NCI-H446 treated with DMSO at 0.1 percent for 48 hours (cell line): ENCODE measurements at places on chromosomes 2 and 18.

DNA sequence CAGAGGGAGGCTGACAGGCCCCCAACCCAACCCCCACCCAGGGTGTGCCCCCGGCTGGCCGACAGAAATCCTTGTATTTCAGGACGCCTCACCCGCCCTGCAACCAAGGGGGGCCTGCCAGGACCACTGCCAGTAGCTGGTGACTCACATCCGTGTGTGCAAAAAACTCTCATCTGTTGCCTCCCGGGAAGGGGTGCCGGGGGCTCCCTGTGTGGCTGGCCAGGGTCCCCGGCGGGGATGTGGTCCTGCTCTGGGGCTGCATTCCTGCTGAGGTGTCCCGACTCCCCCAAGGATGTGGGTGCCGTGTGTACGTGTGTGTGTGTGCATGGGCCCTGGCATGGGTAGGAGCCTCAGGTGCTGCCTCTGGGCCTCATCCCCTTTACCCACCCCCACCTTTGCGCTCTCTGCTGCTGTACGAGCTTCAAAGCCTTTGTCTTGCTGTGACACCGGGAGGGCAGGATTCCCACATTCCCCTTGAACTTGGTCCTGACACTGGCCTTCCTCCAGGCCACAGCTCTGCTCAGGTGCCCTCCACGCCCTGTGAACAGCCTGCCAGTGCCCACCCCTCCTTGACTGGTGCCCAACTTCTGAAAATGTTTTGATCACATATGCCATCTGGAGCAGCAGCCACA, 226.3 kb upstream of the HDAC4 start:
- DNase-seq = no peak

- no peak for DNase-seq
Observed at GRCh38 chr18:48800876-48801727, 149.7 kb downstream of the SMAD7 start.

GRCh38 chr18:22822841-22823508, 110.2 kb upstream of the RBBP8 start:
- DNase-seq = no peak

- no peak for DNase-seq
Observed at GRCh38 chr2:100907832-100908231, 87.9 kb downstream of the NPAS2 start.

DNA sequence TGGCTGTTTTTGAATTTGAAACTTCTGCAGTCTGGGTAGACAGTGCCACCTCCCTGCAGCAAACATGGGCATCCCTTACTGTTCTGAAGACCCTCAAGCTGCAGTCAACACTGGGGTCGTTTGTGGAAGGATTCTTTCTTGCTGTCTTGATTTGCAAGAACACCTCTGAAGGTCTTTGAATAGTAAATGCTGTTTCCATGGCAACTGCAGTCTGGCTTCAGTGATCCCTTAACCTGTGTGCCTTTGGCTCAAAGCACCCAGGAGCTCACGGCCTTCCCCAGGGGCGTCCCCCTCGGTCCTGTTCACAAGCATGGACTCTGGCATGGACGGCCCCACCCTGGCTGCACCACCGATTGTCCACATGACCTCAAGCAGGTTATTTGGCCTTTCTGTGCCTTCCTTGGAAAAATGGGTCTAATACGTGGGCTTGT, 38.3 kb downstream of the LRRFIP1 start:
- DNase-seq = no peak

DNA sequence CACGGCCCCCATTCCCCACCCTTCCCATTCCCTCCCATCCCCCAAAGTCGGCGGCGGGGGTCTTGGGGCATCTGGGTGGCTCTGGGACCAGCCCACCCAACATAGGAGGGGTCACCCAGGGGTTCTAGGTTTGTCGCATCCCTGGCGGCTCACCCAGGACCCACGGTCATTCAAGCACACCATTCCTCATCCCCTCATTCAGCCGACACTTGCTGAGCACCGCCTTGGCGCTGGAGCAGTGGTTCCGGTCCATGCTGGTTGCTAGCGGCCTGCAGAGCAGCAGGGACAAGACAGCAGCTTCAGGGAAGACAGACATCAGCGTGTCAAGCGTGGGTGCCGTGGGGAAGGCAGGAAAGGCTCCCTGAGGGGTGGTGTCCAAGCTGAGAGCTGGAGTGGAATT, 50.5 kb upstream of the OTOS start:
- no peak for DNase-seq

DNA sequence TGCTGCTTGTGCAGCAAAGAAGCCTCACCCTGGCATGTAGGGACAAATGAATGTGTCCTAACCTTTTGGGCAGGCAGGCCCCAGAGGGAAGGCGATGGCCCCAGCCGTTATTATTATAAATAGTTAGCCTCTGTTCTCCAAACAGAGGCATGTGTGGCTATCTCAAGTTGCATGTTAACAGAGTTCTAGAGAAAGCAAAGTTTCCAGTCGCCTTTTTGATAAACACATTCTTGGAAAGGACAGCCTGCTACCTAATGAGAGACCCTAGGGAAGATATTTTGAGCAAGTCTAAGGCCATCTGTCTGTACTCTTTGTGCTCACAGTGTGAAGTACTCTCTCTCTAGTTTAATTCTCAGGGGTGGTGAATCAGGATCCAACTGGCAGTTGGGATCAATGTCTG, 97.4 kb upstream of the FHL2 start:
- DNase-seq = peak; percentile 79

DNA sequence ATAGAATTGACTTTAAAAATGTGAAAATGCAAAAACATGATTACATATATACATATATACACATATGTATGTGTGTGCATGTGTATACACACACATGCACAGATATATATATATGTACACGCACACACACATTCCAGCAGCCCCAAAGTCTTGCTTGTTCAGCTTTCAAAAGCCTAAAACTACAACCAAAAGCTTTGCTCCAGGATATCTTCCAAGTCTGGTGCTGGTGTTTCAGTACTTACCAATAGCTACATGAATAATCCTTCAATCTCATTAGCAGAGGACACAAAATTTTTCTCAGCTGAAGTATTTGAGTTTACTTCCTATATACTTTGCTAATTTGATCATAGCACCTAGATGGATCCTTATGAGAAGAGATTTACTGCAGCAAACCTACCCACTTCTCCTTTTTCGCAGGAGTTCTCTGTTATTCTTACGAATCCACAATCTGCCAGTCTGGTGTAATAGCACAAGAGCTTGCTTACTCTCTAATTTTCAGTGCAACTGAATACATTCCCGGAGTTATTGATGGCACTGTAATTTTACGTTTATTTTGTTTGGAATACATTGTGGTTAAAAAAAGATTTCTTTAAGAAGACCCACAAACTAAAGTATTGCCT, 553.3 kb downstream of the ARHGAP15 start:
- DNase-seq = no peak

- DNase-seq = no peak
Observed at GRCh38 chr2:5764041-5764440, 71.9 kb downstream of the SOX11 start.

DNA sequence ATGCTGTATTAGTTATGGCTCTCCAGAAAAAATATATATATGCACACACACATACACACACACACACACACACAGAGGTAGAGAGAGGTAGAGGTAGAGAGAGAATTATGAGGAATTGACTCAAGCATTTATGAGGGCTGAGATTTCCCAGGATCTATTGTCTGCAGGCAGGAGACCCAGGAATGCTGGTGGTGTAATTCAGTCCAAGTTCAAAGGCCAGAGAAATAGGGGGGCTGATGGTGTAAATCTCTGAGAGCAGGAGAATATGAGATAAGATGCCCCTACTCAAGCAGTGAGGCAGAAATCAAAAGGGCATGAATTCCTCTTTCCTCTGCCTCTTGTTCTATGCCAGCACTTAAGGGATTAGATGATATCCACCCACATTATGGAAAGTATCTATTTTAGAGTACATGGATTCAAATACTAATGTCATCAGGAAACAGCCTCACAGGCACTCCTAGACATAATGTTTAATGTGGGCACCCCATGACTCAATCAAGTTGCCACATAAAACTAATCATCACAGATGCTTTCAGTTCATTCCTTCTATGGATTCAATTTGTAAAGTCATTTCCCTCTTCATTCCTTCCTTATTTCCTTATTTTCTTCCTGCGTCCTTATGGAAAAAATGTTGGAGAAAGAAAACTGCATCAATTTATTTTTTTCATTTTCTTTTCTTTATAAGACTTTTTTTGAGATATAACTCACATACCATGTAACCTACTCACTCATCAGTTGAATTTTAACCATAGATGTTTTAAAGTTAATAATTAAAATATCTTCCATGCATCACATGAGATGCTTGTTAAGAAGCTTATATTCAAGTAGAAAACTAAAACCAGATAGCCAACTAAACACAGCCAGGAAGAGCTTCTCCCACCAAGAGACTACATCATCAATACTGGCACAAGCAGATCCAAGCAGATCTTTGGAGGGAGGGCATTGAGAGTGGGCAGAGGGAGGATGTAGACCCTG, 406.2 kb downstream of the MBD2 start:
- no peak for DNase-seq

DNA sequence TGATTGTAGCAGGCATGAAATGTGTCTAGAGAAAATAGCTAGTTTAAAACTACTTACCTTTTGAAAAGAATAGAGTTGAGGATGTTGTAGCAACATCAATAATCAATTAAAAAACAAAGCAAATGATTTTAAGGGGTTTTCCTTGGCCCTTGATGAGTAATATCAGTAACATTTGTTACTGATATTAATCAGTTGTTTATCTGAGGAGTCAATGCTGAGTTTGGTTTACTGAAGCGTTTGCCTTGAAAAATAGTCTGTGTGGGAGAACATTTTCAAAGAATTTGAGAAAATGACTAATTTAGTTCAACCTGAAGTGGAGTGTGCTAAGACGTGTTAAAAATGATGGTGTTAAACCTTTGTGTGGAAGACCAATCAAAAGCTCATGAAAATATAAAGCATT, 9.3 kb downstream of the PTH2R start:
- no peak for DNase-seq
